Right lobe of liver (tissue), 6 donors: ENCODE measurements at places on chromosomes 6 and 20. TPM values are rescaled to one million over a fixed set of nuclear protein-coding genes. Genes with fewer than 3 reads are reported as not detected.

- no peak for DNase-seq
Observed at GRCh38 chr6:152859225-152859624, 108.6 kb downstream of the VIP start.

DNA sequence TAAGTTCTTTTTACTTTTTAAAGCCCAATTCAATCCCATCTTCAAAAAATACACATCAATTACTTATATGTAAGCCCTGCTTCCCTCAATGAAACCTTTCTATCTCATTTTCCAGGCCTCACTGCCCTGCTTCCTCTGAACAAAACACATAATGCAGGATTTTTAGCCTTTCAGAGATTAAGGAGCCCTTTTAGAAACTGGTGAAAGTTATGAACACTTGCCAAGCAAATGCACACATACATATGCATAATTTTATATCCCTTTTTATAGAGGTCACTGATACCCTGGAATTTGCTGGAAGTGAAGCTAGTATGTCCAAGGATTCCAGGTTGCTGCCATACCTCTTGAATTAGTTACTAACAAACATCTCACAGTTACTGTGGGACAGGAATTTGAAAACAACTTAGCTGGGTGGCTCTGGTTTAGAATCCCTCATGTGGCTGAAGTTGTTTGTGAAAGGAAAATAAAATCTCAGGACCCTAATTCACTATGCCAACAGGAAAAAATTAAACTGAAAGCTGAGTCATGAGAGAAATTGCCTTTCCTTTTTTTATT lies 75.8 kb downstream of the UBE3D start:
- DNase-seq, result no peak

Gene DEFB132
- 0.30 TPM for total RNA-seq

DNA sequence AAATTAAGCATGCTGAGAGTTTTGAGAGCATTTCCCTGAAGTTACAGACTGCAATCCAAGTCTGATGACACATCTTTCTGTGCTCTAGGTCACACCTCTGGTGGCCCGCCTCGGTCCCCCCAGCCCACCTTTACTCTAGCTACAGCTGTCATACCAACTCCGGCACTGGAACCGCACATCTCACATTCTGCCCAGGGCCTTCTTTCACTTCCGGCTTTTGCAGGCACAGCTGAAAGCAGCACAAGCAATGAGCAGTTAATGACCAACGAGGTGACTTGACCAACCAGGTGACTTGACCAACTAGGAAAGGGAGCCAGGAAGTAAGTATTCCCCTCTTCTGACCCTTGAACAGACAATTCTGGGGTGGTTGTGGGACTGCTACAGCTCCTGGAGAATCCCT lies 88.6 kb upstream of the MOCS1 start:
- no peak for DNase-seq

DNA sequence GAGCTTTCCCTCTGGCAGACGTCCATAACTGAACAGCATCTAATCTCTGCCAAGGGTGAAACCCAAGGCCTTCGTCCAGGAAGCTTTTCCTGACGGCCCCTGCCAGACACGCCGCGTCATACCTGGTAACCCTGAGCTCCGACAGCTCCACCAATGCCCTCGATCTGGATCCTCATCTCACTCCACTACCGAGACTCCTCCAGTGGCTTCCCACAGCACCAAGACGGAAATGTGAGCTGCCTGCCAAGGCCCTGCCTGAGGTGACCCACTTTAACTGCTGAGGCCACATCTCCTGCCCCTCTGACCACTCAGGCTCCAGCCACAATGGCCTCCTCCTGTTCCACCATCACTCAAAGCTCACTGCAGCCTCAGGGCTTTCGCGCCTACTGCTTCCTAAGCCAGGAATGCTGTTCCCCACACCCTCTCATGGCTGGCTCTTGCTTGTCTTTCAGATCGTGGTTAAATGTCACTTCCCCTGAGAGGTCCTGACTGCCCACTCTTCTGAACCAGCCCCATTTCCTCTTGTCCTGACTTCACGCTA lies 143.2 kb downstream of the PREX1 start:
- DNase-seq, result no peak

Gene TGM3
- 0.15 TPM for total RNA-seq

DNA sequence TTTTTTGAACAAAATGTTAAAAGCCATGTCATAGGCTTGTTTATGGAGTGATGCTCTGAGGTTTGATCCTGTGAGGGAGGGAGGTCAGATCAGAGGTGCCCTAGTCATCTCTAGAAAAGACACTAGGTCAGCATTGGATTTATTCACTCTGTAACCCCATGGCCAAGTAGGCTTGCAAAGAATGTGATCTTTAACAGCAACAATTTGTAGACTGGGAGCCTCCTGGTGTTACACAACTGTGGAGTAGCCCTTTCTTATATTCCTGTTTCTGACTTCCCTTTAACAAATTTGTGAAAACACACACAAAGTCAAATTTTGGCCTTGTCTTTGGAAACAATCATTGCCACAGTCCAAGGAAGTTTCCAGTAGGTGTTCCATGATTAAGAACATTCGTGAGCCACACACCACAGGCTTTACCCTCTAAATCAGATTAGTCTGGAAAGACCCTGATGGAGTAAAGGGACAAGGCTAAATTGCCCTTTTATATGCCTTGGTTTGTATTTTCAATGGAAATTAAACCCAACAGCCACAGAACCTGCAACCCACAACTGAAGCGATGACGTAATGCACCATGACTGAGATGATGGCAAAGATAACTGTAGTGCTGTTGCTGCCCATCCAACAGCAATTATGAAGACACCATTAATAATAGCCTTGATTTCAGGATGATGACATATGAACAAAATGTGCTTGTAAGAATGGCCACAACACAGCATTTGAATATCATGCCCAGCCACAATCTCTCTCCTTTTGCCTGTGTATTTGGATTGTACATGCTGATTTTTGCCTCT lies 22.1 kb downstream of the SCP2D1 start:
- DNase-seq, result no peak
